ENCODE measurements at places on chromosomes 2 and 18. TPM values are rescaled to one million over a fixed set of nuclear protein-coding genes. Genes with fewer than 3 reads are reported as not detected.

The RAB6D gene
- not detected for total RNA-seq

The TBR1 gene
- not detected for total RNA-seq

The SCN7A gene
- 148 TPM for total RNA-seq

The CIB4 gene
- not detected for total RNA-seq

The HOXD11 gene
- total RNA-seq = not detected

The ZBTB7C gene
- total RNA-seq = 15.2 TPM

- no peak for DNase-seq
- H3K27me3 ChIP-seq = no peaks in the 10 kb centered on the region
- no peak overlapping the region for H3K4me3 ChIP-seq
Observed at GRCh38 chr18:63131106-63131958, 188.2 kb downstream of the BCL2 start.

- no peaks in the 10 kb centered on the region for H3K36me3 ChIP-seq
- no peak overlapping the region for H3K4me3 ChIP-seq
- H3K27me3 ChIP-seq = no peaks in the 10 kb centered on the region
- no peak for DNase-seq
Observed at GRCh38 chr2:16635791-16636699, 29.6 kb downstream of the CYRIA start.

- no peaks in the 10 kb centered on the region for H3K27me3 ChIP-seq
- H3K4me1 ChIP-seq = peaks cover 19% of the 10 kb centered on the region
- DNase-seq = peak; percentile 94
Observed at GRCh38 chr2:149330127-149331022, at the start of gene LYPD6. LYPD6 (plus strand) TSS chr2:149330587; CDS start chr2:149437709, 107,122 bp downstream.

- DNase-seq = no peak
- no peaks in the 10 kb centered on the region for H3K36me3 ChIP-seq
- H3K4me3 ChIP-seq = no peak overlapping the region
- no peak overlapping the region for H3K27ac ChIP-seq
Observed at GRCh38 chr2:156915332-156915731, 342.2 kb upstream of the GALNT5 start.

DNA sequence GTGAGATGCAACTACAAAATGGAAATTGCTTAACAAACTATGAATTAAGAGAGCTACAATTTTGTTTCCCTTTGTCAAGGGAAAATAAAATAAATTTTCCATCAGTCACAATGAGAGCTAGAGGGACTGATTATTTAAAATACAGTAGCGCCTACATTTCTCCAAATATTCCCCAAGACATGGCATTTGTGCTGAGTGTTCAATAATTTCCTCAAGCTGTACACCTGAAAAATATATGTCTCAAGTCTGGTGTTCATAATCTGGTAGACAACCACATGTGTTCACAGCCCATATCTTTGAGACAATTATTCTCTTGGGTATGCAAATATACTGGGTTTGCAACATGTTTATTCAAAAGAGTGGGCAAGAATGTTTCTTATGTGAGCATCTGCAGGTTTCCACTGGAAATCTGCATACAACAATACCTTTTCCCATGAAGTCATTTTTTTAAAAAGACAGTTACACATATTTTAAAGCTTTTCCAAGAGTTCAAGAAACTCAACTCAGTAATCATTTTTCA, 240.1 kb upstream of the VRK2 start:
- no peak overlapping the region for H3K4me3 ChIP-seq
- H3K4me1 ChIP-seq = no peaks in the 10 kb centered on the region
- H3K36me3 ChIP-seq = no peaks in the 10 kb centered on the region
- no peak for DNase-seq

DNA sequence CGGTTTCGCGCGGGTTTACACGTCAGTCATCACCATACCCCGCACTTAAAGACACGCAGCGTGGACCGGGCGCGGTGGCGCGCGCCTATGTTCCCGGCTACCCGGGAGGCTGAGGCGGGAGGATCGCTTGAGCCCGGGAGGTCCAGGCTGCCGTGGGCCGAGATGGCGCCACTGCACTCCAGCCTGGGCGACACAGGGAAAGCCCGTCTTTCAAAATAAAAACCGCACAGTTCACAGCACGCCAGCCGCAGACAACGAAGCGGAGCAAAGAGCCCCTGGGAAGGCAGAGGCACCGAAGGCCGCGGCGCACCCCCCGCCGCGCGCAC, 328 bp downstream of the DTYMK start:
- H3K27ac ChIP-seq = peak overlapping the region; percentile 91
- H3K4me1 ChIP-seq = peaks cover 17% of the 10 kb centered on the region
- no peaks in the 10 kb centered on the region for H3K27me3 ChIP-seq
- peaks cover 30% of the 10 kb centered on the region for H3K36me3 ChIP-seq
- H3K4me3 ChIP-seq = peak overlapping the region; percentile 99
- DNase-seq = no peak

GRCh38 chr2:45307147-45307546, 297.9 kb upstream of the SIX2 start:
- no peaks in the 10 kb centered on the region for H3K27me3 ChIP-seq
- no peak overlapping the region for H3K4me3 ChIP-seq
- no peaks in the 10 kb centered on the region for H3K36me3 ChIP-seq
- no peaks in the 10 kb centered on the region for H3K4me1 ChIP-seq
- H3K27ac ChIP-seq = no peak overlapping the region

DNA sequence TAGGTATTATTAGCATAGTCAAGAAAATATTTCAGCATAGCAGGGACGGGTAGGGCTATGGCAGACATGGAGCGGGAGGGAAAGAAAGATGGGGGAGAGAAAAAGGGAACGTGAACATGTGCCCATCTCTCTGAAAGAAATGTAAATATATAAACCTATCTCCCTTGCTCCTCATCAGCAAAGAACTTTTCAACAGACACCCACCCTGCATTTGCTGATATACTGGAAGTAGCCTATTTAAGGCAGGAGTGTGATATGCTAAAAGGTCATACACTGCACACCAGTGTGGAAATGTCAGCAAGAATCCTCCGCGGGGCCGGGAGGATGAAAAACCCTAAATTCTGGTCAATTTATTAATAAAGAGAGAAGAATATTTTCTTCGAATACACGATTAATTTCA, 1.7 kb downstream of the MBOAT2 start:
- no peaks in the 10 kb centered on the region for H3K36me3 ChIP-seq
- H3K4me3 ChIP-seq = no peak overlapping the region
- peaks cover 13% of the 10 kb centered on the region for H3K4me1 ChIP-seq
- H3K27me3 ChIP-seq = no peaks in the 10 kb centered on the region

DNA sequence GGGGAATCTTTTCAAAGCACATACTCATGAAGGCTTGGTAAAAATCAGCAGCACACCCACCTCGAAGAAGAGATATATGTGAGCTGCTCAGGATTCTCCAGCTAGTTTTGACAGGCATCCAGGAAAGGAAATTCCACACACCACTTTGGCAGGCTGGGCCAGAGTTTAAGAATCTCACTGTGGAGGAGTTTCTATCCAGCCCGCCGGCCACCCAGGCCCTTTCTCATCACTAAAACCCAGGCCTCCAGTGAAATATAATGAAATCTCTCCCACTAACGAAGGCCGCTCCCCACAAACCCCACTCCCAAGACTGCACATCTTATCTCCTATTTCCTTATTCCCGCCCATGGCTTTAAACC, 202.0 kb downstream of the GLI2 start:
- H3K36me3 ChIP-seq = no peaks in the 10 kb centered on the region
- H3K4me1 ChIP-seq = peaks cover 37% of the 10 kb centered on the region
- H3K27me3 ChIP-seq = no peaks in the 10 kb centered on the region

DNA sequence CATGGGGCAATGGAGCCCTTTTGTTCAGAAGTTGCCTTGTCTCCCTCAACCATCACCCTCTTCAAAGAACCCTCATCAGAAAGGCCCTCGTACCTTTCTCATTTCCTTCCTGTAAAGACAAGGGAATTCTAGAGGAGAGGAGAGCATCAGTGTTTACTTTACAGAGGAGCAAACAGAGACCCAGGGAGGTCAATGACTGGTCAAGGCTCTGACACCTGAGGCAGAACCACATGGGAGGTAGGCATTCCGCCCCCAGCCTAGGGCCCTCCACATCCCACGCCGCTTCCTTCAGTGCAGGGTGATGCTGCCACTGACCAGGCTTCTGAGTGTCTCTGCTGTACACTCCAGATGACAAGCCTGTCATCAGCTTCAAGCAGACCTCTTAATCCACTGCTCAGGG, 104.7 kb downstream of the NRP2 start:
- DNase-seq = no peak
- H3K4me1 ChIP-seq = no peaks in the 10 kb centered on the region
- H3K36me3 ChIP-seq = no peaks in the 10 kb centered on the region
- no peak overlapping the region for H3K27ac ChIP-seq
- H3K27me3 ChIP-seq = no peaks in the 10 kb centered on the region
- no peak overlapping the region for H3K4me3 ChIP-seq

DNA sequence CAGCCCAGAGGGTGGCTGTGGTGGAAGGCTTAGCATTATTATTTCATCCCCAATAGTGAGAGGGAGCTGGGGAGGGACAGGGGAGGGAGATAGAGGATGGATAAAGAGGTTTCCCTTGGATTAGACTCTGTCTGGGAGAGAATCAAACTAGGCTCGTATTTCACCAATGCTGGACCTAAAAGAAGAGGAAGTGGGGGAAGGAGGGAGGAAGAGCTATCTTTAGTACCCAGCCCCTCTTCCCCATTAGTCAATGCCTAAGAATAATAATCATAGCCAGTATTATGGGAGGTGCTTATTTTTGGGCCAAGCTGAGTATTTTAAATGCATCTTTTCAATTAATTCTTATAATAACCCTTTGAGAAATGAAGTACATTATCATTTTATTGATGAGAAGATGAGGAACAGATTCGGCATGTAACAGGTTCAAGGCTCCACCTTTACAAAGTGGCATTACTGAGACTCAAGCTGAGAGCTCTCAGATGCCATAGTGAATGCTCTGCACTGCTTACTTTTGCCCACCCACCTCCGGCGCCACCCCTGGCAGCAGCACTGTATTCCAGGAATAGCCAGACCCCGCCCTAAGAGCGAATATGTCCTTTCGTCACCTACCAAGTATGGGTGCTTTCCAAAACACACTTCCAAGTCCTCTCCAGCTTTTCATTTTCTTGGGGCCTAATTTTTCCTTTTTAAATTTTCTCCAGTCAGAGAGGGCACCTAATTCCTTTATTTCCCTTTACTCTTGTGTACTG, 21.0 kb downstream of the PAX8 start:
- DNase-seq = peak; percentile 26
- H3K4me3 ChIP-seq = no peak overlapping the region
- H3K36me3 ChIP-seq = no peaks in the 10 kb centered on the region
- H3K27me3 ChIP-seq = no peaks in the 10 kb centered on the region
- no peak overlapping the region for H3K27ac ChIP-seq
